ENCODE measurements at places on chromosomes 2 and 18.

- peak; percentile 26 for DNase-seq
Observed at GRCh38 chr18:45588376-45589355, 26.6 kb upstream of the SLC14A2 start.

DNA sequence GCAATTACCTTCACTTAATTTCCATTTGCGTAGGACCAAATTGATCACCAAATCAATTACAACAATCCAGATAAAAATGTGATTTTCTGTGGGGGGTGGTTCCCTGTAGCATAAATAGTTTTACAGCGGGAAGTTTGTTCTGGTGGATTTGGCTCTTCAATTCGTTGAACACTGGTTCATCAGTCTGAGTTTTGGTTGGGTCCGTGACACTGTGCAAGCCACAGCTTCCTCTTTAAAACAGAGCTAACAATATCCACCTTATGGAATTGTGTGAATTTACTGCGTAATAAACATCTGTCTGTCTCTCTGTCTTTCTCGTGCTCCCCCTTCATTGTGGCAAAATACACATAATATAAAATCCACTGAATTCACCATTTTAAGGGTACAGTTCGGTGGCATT, 310.8 kb downstream of the TGIF1 start:
- no peak for DNase-seq

GRCh38 chr2:173291412-173291811, 63.3 kb upstream of the CDCA7 start:
- no peak for DNase-seq

DNA sequence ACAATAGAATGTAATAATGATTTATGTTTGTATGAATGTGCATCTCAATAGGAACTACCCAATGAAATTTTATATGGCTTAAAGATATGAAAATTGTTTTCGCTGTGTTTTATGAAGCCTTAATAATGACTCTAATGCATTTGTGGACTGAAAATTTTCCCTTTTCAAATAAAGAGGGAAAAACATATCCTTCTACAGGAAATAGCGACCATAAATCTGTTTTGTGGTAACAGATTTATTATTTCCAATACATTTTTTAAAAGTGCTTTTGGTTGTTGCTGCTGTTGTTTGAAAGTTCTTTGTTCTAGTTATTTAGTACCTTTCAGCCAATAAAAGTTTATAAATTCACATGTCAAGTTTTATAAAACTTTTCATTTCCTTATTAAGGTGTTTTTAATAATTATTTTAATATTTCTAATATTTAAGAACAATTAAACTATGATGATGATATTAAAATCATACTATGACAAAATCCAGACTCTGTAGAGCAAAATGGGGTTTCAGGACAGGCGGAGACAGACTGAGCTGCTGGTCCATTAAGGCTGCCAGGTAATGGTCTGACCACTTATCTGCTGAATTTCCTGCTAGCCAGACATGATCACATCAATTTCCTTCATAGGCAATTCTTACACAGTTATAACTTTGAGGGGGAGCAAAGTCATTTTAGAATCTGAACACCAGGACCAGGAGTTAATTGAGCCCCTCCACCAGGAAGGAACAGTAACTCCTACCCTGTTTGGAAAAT, 65.7 kb upstream of the NEUROD1 start:
- no peak for DNase-seq

GRCh38 chr18:35032113-35032512, 9.1 kb upstream of the MAPRE2 start:
- no peak for DNase-seq
